Stimulated activated CD4-positive, alpha-beta T cell treated with anti-CD3 and anti-CD28 coated beads, Interleukin-4, amount 100 ng/mL, for 4 hours (primary cell): ENCODE measurements at places on chromosomes 1 and 21.

DNA sequence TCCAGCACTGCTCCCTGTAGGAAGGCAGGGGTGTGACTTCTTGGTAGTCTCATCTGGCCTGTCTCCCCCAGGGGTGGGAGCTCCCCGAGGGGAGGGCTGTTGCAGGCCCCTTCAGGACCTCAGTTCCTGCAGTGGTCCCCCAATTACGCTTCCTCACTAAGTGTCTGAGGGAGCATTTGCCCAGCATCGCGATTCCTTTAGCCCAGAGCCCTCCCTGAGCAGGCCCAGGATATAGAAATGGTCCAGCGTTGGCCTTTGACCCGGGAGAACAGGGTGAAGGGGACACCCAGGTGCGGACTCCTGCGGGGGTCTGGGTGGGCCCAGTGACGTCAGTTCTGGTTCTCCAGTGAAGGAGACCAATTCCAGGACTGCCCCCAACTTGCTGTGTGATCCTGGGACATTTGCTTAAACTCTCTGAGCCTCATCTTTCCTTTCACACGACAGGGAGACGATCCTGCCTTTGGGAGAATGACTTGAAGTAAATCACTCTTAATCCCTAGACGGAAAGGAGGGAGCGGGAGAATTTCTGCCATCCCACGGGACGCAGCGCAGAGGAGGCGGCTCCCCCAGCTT lies 32.6 kb upstream of the BTG2 start:
- no peak for DNase-seq

GRCh38 chr1:43156026-43156425 lies 16.1 kb downstream of the EBNA1BP2 start:
- DNase-seq, result no peak

DNA sequence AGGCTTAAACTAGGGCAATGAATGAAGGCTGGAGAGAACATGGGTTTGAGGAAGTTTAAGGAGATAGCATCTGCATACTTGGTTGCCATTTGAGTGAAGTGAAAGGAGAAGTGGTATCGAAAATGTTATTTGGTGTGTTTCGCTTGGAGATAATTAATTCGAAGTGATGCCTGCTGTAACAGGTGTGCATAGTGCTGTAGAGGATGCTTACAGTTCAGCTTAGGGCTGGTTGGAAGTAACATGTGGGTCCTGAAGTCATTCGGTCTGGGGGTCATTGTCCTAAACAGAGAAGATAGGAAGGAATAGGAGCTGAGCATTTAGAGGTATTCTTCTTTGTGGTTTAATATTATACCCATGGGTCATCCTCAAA lies 301 bp upstream of the NUDT17 start:
- no peak for DNase-seq

- no peak for DNase-seq
Observed at GRCh38 chr1:25664357-25665199, 48.0 kb downstream of the MAN1C1 start.
